ENCODE measurements at places on chromosomes 11 and 22.

GRCh38 chr11:102552447-102553194 lies 22.1 kb upstream of the MMP7 start:
- no peaks in the 10 kb centered on the region for H3K27me3 ChIP-seq
- peaks cover 10% of the 10 kb centered on the region for H3K4me1 ChIP-seq
- H3K4me3 ChIP-seq = no peak overlapping the region
- peak overlapping the region; percentile 5 for H3K27ac ChIP-seq
- peak; percentile 21 for DNase-seq
- no peaks in the 10 kb centered on the region for H3K36me3 ChIP-seq

DNA sequence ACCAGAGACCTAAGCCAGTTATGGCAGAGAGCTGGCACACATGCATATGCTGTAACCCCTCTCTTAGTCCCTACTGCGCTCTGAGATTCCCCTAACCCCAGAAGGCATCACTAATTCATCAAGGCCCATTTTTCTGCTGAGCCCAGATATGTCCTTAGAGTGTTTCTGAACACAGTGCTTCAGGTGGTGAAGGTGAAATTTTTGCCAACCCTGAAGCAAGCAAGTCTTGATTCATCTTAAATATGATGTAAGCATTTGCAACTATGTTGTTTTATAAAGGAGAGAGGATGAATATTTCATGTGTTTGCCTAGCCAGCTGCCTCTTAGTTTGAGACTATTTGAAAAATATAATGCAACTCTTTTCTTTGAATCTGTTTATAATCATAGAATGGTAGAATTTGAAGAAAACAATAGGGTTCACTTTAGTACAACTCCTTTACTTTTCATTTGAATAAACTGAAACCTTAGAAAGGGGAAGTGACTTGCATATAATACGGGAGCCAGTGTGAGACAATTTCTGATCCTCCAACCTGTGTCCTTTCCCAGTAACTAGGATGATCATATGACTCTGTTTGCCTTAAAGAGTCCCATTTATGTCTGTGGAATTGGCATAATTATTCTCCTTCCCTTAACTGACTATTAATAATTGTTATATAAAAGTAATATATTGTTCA lies 194.3 kb upstream of the MTNR1B start:
- H3K4me3 ChIP-seq = no peak overlapping the region
- H3K4me1 ChIP-seq = no peaks in the 10 kb centered on the region
- H3K27ac ChIP-seq = no peak overlapping the region

DNA sequence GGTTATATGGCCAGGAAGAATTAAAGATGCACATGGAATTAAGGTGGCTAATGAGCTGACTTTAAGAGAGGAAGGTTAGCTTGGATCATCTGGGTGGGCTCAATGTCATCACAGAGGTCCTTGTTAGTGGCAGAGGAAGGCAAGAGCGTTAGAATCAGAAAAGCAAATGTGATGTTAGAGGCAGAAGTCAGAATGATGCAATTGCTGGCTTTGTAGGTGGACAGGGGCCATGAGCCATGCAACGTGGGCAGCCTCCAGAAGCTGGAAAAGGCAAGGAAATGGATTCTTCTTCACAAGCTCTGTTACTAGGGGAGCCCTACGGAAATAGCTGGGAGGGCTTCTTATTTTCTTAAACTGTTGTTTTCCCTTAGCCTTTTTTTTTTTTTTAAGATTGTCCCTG lies 2.3 kb upstream of the CBLIF start:
- peaks cover 15% of the 10 kb centered on the region for H3K4me1 ChIP-seq
- DNase-seq = no peak
- no peak overlapping the region for H3K4me3 ChIP-seq

- H3K36me3 ChIP-seq = peaks cover 33% of the 10 kb centered on the region
- H3K4me3 ChIP-seq = no peak overlapping the region
- no peak overlapping the region for H3K27ac ChIP-seq
- no peak for DNase-seq
These were observed 17.9 kb downstream of the CLNS1A start for GRCh38 chr11:77619576-77620198.

GRCh38 chr11:126410649-126411048 lies 55.2 kb downstream of the ST3GAL4 start:
- no peaks in the 10 kb centered on the region for H3K27me3 ChIP-seq
- H3K36me3 ChIP-seq = no peaks in the 10 kb centered on the region
- no peak overlapping the region for H3K4me3 ChIP-seq
- no peak for DNase-seq

- peak overlapping the region; percentile 97 for H3K27ac ChIP-seq
- peak overlapping the region; percentile 87 for H3K4me3 ChIP-seq
- no peaks in the 10 kb centered on the region for H3K27me3 ChIP-seq
- peak; percentile 24 for DNase-seq
- H3K4me1 ChIP-seq = peaks cover 27% of the 10 kb centered on the region
These were observed 1.3 kb downstream of the HIRA start for GRCh38 chr22:19429950-19430889.

DNA sequence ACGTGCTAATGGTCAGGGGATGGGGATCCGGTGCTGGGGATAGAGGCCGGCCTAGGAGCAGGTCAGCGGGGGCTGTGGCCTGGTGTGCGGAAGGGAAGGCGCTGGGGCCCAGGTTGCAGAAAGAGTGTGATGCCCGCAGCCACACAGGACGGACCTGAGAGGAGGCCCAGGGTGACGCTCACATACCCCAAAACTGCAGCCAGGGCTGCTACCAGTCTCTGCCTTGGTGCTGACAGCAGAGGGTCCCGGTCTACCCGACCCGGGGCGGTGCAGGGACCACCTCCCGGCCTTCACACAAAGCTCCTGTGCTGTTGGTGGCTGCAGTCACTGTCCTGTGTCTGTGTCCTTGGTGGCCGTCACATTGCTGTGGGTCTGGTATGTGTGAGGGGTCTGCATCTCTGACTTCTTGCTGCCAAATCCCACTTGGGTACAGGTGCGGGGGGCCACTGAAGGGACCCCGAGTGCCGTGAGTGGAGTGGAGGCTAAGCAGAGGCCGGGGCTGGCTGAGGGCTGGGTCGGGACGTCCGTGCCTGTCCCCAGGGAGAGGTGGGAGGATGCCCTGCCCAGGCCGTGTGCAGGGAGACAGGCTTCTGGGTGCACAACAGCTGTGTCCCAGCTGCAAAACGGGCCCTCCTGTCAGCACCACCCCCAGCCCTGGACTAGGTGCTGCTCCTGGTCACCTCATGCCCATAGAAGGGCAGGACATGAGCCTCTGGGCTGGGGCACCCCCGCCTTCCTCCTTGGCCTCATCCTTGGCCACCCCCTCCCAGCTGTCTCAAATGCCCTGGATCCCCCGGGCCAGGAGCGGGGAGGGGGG lies 1.5 kb downstream of the LSP1 start:
- no peaks in the 10 kb centered on the region for H3K27me3 ChIP-seq
- no peak for DNase-seq
- no peak overlapping the region for H3K4me3 ChIP-seq
- H3K36me3 ChIP-seq = no peaks in the 10 kb centered on the region
- H3K27ac ChIP-seq = no peak overlapping the region

GRCh38 chr11:35978183-35978582 lies 34.3 kb downstream of the LDLRAD3 start:
- H3K36me3 ChIP-seq = no peaks in the 10 kb centered on the region
- H3K4me1 ChIP-seq = no peaks in the 10 kb centered on the region
- DNase-seq = no peak
- no peaks in the 10 kb centered on the region for H3K27me3 ChIP-seq

GRCh38 chr11:119920666-119921387 lies 191.8 kb upstream of the NECTIN1 start:
- H3K4me3 ChIP-seq = no peak overlapping the region
- H3K27ac ChIP-seq = no peak overlapping the region
- H3K27me3 ChIP-seq = no peaks in the 10 kb centered on the region

GRCh38 chr11:19646921-19647320 lies 65.7 kb upstream of the NAV2 start:
- H3K27ac ChIP-seq = no peak overlapping the region
- no peak overlapping the region for H3K4me3 ChIP-seq
- no peaks in the 10 kb centered on the region for H3K27me3 ChIP-seq
- H3K4me1 ChIP-seq = no peaks in the 10 kb centered on the region

GRCh38 chr11:102368472-102368871 lies 21.5 kb downstream of the BIRC2 start:
- no peaks in the 10 kb centered on the region for H3K27me3 ChIP-seq
- peaks cover 5% of the 10 kb centered on the region for H3K36me3 ChIP-seq
- no peak overlapping the region for H3K27ac ChIP-seq
- no peak for DNase-seq
- H3K4me1 ChIP-seq = peaks cover 8% of the 10 kb centered on the region

- no peaks in the 10 kb centered on the region for H3K36me3 ChIP-seq
- no peak within 1 kb of the TSS for H3K27ac ChIP-seq
- H3K27me3 ChIP-seq = peaks cover 27% of the 10 kb centered on the region
- DNase-seq = no peak
- peaks cover 22% of the 10 kb centered on the region for H3K4me1 ChIP-seq
These were observed at the start of gene ELFN2 for GRCh38 chr22:37427135-37427710. TSS of gene ELFN2 (minus strand) at chr22:37427479. CDS start at chr22:37375534, 51,945 bp downstream.

DNA sequence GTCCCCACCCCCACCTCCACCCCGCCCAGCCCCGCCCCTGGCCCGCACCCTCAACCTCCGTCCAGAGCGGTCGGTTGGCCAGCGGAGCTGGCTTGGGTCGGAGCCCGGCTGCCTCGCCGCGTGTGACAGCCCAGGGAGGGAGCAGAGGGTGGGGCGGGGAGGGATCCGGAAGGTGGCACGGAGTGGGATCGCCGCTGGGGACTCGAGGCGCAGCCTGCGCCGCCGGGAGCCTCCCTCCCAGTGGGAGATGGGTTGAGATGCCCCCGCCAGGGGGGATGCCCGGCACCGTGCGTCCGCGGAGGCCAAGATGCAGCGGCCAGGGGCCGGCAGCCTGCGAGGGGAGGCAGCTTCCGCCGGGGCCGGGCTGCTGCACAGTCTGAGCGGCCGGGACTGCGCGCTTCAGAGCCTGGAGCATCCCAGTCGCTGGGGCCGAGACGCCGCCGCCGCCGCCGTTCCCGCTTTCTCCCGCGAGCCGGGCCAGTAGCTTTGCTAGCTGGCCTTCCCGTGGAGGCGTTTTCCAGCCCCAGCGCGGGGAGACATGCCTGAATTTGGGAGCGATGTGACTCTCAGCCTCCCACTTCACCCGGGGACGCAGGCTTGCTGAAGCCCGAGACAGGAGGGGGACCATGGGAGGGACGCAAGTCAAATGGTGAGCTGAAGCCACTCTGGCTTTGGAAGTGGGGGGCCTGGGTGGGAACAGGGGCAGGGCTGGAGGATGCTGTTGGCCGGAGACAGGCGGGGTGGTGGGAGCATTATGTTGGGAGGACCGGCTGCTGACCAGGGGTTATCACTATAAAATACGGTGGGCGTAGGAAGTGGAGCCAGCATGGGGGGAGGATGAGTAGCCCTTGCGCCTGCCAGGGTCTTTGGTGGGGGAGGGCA lies 40.2 kb downstream of the DIXDC1 start:
- H3K4me3 ChIP-seq = peak overlapping the region; percentile 24
- H3K4me1 ChIP-seq = peaks cover 23% of the 10 kb centered on the region
- H3K27ac ChIP-seq = peak overlapping the region; percentile 43
- no peaks in the 10 kb centered on the region for H3K27me3 ChIP-seq

DNA sequence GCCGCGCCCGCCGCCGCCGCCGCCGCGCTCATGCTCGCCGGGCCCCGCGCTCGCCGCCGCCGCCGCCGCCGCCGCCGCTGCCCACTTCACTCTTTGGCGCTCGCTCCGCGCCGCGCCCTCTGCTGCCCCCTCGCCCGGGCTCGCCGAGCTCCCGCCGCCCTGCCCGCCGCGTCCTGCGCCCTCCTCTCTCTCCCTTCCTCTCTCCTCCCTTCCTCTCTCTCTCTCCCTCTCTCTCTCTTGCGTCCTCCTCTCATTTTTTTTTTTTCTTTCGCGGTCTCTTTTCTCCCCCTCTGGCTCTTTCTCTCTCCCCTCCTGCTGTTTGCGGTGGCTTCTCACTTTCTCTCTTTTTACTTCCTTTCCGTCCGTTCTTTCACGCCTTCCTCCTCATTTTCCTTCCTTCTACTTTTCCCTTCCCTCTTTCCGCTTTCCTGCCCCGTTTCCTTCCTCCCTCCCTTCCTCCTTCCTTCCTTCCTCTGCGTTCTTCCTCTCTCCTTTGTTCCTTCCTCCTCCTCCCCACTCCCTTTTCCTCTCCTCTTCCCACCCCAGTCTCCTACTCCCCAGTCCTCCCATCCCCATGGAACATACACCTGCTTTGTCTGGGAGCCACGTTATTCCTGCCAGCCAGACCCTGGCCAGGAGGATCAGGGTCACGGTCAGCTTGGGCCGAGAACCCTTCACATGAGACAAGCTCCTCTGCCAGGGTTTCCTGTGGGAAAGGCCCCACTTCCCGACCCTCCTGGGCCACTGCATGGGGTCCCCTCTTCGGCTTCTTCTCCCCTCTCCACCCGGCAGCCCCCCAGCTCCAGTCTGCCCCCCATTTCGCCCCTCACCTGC lies 19.3 kb upstream of the SHISAL1 start:
- no peaks in the 10 kb centered on the region for H3K27me3 ChIP-seq
- no peak overlapping the region for H3K4me3 ChIP-seq
- peaks cover 6% of the 10 kb centered on the region for H3K4me1 ChIP-seq
- H3K36me3 ChIP-seq = no peaks in the 10 kb centered on the region

DNA sequence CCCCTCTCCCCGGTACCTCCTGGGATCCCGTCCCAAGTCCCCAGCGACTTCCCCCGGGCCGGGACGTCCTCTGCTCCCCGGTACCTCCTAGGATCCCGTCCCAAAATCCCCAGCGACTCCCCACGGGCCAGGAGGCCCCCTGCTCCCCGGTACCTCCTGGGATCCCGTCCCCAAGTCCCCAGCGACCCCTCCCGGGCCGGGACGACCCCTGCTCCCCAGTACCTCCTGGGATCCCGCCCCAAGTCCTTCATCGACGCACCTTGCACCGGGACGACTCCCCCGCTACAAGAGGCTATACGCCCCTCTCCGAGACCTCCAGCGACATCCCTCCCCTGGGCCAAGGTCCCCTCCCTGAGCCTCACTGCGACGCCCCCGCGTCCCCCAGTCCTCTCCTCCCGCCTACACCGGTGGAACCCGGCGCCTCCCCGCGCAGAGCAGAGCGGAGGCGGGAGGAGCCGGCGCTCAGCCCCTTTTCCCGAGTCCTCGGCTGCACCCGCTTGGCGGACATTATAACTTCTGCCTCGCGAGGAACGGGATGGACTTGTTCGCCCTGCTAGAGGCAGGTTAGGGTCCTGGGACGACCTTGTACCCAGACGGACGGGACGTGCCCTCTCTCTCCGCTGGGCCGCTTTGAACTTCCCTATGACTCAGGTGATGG lies 912 bp downstream of the KREMEN1 start:
- DNase-seq = peak; percentile 60
- H3K4me3 ChIP-seq = peak overlapping the region; percentile 83
- no peaks in the 10 kb centered on the region for H3K27me3 ChIP-seq
- peaks cover 29% of the 10 kb centered on the region for H3K4me1 ChIP-seq
- H3K36me3 ChIP-seq = no peaks in the 10 kb centered on the region
- no peak overlapping the region for H3K27ac ChIP-seq

- no peak for DNase-seq
- no peaks in the 10 kb centered on the region for H3K4me1 ChIP-seq
- no peaks in the 10 kb centered on the region for H3K36me3 ChIP-seq
- H3K4me3 ChIP-seq = no peak overlapping the region
- no peaks in the 10 kb centered on the region for H3K27me3 ChIP-seq
- H3K27ac ChIP-seq = no peak overlapping the region
These were observed 243.0 kb downstream of the CTTN start for GRCh38 chr11:70641369-70641768.

All from body of pancreas (tissue), 4 donors.